Calu3 (cell line): ENCODE measurements at places on chromosomes 11 and 22.

GRCh38 chr11:70324376-70325115 is 54.1 kb downstream of the PPFIA1 start:
- DNase-seq: no peak

- no peak for DNase-seq
Measured at GRCh38 chr11:75261902-75262361, 21.4 kb downstream of the TPBGL start.

GRCh38 chr11:92224407-92225124 is at the start of gene FAT3:
Gene FAT3, plus strand, starts transcription at chr11:92224818. Its CDS starts 127,295 bp downstream, at chr11:92352113.
- DNase-seq: peak; percentile 48

DNA sequence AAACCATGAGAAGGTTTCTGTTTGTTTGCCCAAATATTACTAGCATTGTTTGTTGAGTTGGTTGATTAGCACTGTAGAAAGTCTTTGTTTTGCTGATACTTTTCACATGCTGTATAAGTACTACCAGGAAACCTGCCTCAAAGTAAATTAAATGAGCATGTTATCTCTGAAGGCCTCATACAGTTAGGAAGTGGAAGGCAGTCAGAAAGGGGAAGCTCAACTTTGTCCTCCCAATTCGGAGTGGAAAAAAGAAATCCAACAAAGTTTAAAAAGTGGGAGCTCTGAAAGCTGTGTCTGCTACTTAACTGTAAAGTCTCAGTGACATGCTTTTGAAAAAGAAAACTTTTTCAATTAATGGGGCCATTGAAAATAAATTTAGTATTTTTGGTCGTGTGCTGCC is 188.3 kb upstream of the BLID start:
- no peak for DNase-seq

DNA sequence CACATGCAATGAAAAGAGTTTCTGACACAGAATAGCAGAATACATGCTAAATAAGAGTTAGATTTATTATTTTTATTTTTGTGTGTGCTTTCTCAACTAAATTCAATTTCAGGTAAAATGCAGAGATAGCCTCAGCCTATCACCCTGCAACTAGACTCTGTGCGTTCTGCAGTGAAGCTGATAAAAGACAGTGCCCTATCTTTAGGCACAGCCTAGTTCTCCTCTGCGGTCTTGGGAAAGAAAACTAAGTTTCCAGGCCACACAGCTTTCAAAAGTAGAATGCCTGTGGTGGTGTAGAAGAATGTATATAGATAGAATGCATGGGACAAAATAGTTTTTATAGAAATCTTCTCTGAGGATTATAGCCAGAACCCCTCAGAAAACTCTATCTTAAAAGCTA is 12.0 kb upstream of the MMP1 start:
- DNase-seq: no peak

GRCh38 chr11:96337541-96338431 is 5.2 kb downstream of the MAML2 start:
- no peak for DNase-seq
